WTC11 (cell line): ENCODE measurements at places on chromosomes 16 and 17. TPM values are rescaled to one million over a fixed set of nuclear protein-coding genes. Genes with fewer than 3 reads are reported as not detected.

Gene SOCS3
- 23.8 to 24.6 TPM (median 24.2 TPM) in 3 replicates for total RNA-seq

Gene NUPR1
- 0.33 to 1.1 TPM (median 0.66 TPM) in 3 replicates for total RNA-seq

DNA sequence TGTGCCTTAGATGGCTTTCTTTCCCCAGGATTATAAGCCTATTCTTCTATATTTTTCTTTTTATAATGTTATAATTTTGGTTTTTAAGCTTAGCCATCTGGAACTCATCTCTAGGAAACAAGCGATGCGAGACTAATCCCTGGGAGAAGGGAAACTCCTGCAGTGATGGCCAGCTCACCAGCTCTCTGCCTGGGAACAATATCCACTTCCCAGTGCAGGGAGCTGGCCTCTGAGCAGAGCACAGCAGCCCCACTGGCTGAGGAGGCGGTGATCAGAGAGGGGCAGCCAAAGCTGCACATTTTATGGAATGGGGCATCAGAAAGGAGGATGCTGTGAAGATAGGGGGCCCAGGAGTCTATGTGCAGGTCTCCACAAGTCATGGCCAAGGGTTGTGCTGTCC lies 183.3 kb downstream of the LGALS9B start:
- no peak for DNase-seq
- no peak overlapping the region for H3K4me3 ChIP-seq
- no peaks in the 10 kb centered on the region for H3K27me3 ChIP-seq

DNA sequence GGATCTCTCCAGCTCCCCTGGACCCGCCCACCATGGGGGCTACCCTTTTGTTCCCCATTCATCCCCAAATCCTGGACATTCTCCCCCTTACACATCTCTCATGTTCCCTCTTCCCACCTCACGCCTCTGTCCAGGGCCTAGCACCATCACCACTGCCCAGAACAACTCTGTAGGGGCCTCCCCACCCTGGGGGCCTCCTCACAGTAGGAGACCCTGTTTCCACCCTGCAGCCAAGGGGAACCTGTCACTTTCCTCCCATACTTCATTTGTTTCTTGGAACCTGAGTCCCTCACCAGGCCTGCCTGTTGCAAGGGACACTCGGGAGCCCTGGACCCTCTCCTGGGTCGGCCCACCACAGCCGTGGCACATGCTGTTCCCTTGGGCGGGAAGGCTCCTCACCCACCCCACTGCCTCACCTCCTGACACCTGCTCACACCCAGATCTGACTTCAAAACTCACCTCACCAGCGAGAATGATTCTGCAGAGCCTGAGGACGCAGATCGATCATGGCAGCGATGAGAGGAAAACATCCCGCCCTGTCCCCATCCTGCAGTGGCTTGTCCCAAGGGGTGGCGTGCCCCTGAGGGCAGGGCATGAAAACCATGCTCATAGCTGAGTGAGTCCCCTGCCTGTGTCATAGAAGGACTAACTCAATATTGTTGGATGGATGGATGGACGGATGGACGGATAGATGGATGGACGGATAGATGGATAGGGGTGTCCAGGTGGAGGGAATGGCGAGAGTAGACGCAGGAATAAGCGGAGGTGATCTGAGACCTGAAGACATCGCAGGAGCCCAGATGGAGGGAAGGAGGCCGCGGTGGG lies 6.8 kb upstream of the RASD1 start:
- no peaks in the 10 kb centered on the region; the same call in 1 of the 2 replicates for H3K27me3 ChIP-seq
- H3K27ac ChIP-seq = peak overlapping the region; percentile 9; the same call in 1 of the 2 replicates
- no peak overlapping the region for H3K4me3 ChIP-seq
- DNase-seq = no peak
- H3K36me3 ChIP-seq = no peaks in the 10 kb centered on the region

- no peaks in the 10 kb centered on the region for H3K27me3 ChIP-seq
- H3K36me3 ChIP-seq = peaks cover 10% of the 10 kb centered on the region
- H3K4me1 ChIP-seq = peaks cover 17% of the 10 kb centered on the region
- H3K4me3 ChIP-seq = peak overlapping the region; percentile 94
- no peak for DNase-seq
Measured at GRCh38 chr17:59105852-59106462, 723 bp downstream of the TRIM37 start.

GRCh38 chr16:15954814-15955151 lies 5.4 kb downstream of the ABCC1 start:
- H3K4me3 ChIP-seq = no peak overlapping the region
- no peaks in the 10 kb centered on the region for H3K27me3 ChIP-seq
- peak overlapping the region; percentile 93 for H3K27ac ChIP-seq
- peaks cover 51% of the 10 kb centered on the region for H3K4me1 ChIP-seq
- H3K36me3 ChIP-seq = peaks cover 3% of the 10 kb centered on the region

- no peak for DNase-seq
- no peaks in the 10 kb centered on the region for H3K36me3 ChIP-seq
- H3K4me1 ChIP-seq = peaks cover 12% of the 10 kb centered on the region
Measured at GRCh38 chr17:77568540-77568939, 390.0 kb upstream of the TNRC6C start.

GRCh38 chr16:11915114-11915643 lies 577 bp downstream of the GSPT1 start:
- H3K36me3 ChIP-seq = peaks cover 2% of the 10 kb centered on the region; the same call in 1 of the 2 replicates
- peaks cover 36% of the 10 kb centered on the region for H3K4me1 ChIP-seq

DNA sequence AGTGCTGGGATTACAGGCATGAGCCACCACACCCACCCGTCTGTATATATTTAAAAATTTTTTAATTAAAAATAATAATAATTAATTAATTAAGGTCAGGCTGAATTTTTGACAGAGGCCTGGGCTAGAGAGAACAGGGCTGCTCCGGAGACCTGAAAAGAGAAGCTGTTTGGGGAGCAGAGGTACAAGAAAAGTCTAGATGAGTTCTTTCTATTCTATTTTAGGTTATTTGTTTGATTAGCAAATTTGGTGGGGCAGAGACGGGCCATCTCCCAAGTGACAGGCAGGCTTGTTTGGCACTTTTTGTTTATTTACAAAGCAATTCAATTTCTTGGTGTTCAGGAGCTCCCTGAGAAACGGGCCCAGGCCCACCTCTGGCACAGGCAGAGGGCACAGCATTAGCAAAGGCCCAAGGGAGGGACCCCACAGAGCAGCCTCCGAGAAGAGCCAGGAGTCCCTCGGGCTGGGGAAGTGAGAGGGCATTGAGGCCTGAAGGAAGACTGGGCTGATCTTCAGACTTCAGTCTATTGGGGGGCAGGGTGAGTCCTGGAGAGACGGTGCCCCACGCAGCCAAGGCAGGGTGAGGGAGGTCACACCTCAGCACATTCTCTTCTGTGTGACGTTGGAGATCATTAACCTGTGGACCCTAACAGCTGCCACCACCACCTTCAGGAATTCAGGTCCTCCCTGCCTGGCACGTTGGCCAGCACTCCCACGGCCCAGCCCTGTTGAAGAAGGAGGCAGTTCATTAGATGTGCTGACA lies 10.8 kb upstream of the RIPOR1 start:
- H3K36me3 ChIP-seq = no peaks in the 10 kb centered on the region
- no peak for DNase-seq
- H3K4me1 ChIP-seq = no peaks in the 10 kb centered on the region
- H3K27ac ChIP-seq = no peak overlapping the region
- H3K4me3 ChIP-seq = no peak overlapping the region
- peaks cover 63% of the 10 kb centered on the region for H3K27me3 ChIP-seq
